Stimulated activated CD4-positive, alpha-beta T cell treated with anti-CD3 and anti-CD28 coated beads, Interleukin-15, amount 100 ng/mL, for 1 hour (primary cell): ENCODE measurements at places on chromosomes 7 and 10.

DNA sequence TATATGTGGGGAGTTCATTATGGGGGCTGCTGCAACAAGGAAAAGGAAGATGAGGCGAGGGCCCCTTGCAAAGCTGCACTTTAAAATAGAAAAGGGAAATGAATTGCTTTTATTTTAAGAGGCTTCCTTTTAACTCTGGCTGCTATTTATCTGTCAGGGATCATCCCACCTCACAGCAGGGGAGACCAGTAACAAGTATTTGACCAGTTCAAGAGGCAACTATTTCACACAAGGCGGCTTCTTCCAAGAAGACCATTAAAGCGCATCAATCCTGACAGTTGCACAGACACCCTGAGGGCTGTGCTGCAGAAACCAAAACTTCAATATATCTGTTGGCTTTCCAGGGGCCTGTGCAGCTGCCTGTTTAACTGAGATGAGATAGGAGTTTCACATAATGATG is 1009.2 kb downstream of the SORCS3 start:
- no peak for DNase-seq

DNA sequence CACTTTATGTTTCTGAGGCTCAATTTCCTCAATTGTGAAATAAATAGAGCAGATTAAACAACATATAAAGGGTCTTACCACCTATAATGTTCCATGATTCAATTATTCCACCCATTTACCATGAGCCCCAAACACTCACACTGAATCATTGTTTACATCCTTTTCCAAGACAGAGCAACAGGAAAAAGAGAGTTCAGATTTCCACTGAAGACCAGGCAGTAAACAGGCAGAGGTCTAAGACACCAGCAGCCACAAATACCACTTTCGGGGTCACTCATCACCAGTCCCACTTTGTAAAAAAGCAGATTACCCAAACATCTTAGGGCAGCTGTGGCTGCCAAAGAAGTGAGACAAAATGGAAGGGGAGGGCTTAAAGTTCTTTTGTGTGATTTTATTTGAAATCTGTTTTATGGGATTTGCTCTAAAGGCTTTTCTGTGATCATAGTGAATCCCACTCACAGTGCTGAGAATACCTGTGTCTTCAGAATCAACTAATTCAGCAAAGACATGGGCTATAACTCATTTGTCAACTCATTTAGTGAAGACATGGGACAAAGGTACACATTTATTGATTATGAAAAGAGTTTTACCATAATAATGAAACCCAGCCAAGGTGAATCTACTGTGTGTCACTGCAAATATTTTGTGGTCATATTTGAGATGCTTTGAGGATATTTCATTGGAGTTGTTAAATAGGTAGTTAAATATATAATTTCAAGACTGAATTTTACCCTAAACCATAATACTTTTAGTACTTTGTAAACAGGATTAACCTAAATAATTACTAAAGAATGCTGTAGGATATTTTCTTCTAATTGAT is 24.8 kb upstream of the DLD start:
- no peak for DNase-seq

- DNase-seq = no peak
These were observed 209.8 kb downstream of the ACTR3B start for GRCh38 chr7:152969335-152969734.

DNA sequence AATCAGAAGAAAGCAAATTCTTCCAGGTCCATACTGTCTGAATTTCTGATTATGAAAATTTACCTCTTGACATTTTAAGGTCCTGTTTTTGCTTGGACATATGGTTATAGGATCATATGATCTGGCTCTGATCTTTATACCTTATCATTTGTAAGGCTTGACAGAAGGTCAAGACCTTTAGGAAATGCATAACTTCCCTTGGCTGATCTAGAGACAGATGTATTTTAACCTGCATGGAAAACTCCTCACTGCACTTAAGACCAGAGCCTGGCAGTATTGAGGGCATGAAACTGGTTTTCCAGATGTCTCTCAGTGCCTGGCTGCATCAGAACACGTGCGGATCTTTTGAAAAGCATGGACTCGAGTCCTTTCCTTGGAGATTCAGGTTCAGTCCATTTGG is 55.9 kb downstream of the TRRAP start:
- no peak for DNase-seq
